Adipocyte (in vitro differentiated cells): ENCODE measurements at places on chromosomes 11 and 22.
A peak's percentile ranks its signal among the peaks of the same experiment; 100 is the strongest.

DNA sequence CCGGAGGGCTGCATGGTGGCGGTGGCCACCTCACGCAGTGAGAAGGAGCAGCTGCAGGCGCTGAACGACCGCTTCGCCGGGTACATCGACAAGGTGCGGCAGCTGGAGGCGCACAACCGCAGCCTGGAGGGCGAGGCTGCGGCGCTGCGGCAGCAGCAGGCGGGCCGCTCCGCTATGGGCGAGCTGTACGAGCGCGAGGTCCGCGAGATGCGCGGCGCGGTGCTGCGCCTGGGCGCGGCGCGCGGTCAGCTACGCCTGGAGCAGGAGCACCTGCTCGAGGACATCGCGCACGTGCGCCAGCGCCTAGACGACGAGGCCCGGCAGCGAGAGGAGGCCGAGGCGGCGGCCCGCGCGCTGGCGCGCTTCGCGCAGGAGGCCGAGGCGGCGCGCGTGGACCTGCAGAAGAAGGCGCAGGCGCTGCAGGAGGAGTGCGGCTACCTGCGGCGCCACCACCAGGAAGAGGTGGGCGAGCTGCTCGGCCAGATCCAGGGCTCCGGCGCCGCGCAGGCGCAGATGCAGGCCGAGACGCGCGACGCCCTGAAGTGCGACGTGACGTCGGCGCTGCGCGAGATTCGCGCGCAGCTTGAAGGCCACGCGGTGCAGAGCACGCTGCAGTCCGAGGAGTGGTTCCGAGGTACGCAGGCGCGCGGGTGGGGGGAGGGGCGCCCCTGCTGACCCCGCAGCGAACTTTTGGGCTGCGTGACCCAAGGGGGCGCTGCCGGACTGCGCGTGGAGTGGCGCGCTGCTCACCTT lies 670 bp downstream of the NEFH start:
- DNase-seq, result no peak

GRCh38 chr11:78656327-78656726 lies 81.7 kb upstream of the NARS2 start:
- DNase-seq, result no peak

- no peak for DNase-seq
These were observed 5.6 kb downstream of the SNU13 start for GRCh38 chr22:41683052-41683451.

- peak; percentile 11 for DNase-seq
These were observed 26.0 kb downstream of the POU2AF1 start for GRCh38 chr11:111352935-111353710.

- DNase-seq, result no peak
These were observed 45.3 kb downstream of the CHRDL2 start for GRCh38 chr11:74685905-74686304.

DNA sequence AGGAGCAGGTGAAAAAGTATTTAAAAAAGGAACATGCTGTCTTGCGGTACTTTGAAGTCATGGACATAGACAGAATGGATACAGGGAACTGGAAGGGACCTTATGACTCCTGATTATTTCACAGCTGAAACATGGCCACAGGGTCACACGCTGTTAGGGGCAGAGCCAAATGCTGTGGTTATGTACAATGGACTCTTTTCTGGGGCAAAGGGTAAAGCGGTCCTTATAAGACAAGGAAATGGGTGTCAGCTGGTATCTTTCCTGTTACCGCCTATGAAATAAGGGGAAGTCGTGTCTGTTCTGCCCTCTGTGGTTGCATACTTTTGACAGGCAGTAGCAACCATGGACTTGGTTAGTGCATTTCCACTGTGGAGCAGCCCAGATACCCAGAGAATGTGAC lies 12.8 kb upstream of the ST14 start:
- DNase-seq, result no peak

DNA sequence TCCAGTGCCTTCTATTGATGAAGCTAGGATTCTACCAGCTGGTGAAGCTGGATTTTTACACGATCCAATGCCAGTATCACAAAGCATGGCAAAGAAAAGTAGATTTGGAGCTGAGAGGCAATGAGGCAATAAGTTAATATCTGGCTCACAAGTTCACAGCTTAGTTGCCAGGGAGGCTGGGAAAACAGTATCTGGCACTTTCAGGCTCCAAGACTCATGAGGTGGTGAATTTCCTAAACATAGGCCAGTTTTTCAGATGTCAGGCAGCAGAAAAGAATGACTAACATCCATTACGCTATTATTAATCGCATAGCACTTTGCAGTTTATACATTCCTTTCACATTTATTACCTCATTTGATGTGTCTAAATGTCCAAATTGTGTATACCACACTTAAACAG lies 122.7 kb downstream of the GRIA4 start:
- no peak for DNase-seq

DNA sequence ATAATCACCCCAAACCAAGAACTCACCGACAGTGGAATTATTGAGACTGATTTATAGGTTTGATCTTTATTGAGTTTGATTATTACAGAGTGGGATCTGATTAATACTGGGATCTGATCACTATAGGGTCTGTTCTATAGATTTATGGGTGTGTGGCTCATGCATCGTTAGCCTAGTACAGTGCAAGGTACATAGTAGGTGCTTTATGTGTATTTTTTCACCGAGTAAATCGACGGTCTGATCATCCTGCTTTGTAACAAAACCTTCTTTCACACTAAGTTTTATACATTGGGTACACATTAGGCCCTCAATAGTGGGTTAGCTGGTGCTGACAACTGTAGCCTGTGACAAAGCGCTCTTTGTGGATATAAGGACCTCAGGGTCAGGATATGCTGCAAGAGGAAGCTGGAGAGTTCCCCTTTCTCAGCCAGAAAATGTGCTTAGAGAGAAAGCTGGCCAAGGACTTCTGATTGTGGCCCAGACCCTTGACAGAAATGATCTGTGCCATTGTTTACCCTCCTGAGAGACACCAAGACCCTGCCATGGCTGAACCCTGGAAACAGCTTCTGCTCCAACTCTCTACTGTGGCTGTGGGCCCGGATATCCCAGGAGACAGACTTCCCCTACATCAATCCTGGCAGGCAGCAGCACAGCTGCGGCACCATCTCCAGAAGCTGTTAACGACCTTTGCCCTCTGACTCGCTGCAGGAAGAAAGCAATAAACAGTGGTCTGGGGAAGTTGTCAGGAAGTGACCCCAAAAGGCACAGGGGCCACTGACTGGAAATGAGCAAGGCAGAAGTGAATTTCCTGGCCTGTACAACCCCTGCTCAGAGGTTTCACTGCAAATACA lies 16.1 kb upstream of the TPP1 start:
- no peak for DNase-seq

DNA sequence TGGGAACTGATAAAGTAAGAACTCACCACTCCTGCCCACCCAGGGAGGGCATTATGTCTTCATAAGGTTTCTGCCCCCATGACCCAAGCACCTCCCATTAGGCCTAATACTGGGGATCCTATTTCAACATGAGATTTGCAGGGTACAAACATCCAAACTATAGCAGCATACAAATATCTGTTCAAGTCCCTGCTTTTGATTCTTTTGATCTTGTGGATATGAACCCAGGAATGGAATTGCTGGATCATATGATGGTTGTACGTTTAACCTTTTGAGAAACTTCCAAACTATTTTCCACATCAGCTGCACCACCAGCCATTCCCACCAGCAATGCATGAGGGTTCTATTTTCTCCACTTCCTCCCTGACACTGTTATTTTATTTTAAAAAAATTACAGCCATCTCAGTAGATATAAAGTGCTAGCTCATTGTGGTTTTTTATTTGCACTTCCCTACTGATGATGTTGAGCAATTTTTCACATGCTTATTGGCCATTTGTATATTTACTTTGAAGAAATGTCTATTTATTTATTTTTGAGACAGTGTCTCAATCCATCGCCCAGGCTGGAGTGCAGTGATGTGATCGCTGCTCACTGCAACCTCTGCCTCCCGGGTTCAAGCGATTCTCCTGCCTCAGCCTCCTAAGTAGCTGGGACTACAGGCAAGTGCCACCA lies 7.1 kb upstream of the ATG16L2 start:
- DNase-seq, result peak; percentile 57

- peak; percentile 59 for DNase-seq
These were observed 689 bp downstream of the PDHX start for GRCh38 chr11:34916843-34917770.

- DNase-seq, result peak; percentile 38
These were observed 23.4 kb downstream of the C2CD3 start for GRCh38 chr11:74147199-74147929.

GRCh38 chr11:63736864-63737263 lies 31.7 kb downstream of the ZFTA start:
- DNase-seq, result no peak

GRCh38 chr11:19770277-19770676 lies 57.6 kb downstream of the NAV2 start:
- no peak for DNase-seq

GRCh38 chr11:3138178-3139085 lies 26.7 kb downstream of the OSBPL5 start:
- DNase-seq, result no peak

- no peak for DNase-seq
These were observed 290.2 kb downstream of the ETS1 start for GRCh38 chr11:128297091-128297651.

DNA sequence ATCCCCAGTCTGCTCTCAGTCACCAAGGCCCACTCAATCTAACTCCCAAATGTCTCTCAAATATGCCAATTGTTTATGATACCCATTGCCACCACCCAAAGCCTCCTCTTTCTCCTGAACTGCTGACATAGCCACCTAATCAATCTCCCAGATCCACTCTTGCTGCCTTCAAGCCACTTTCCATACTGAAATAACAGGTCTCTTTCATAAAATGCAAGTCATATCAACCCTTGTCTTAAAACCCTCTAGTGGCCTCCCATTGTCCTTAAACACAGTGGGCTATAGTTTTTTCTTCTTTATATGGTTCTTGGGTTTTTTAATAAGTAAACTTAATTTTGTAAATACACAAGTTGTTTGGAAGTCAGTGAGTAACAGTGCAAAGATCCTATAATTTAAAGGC lies 155.2 kb upstream of the ZC3H12C start:
- DNase-seq, result no peak
